Effector memory CD8-positive, alpha-beta T cell (primary cell): ENCODE measurements at places on chromosomes 5 and 9.

DNA sequence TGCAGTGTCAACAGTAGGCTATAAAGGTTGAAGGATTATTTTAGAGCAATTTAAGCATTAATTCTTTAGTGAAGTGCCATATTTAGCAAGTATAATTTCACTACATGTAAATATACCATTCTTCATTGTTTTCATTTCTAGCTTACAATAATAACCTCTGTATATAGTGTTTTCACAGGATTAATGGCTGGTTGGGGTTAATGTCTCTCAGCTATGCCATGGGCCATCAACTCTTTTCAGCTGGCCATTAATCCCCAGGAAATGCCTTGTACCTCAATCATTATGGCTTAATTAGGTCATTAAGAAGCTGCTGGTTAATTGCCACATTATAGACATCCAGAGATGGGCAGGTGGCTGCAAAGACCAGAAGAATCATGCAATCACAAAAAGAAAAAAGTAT lies 715.1 kb downstream of the MAT2B start:
- no peak overlapping the region for H3K27ac ChIP-seq
- no peaks in the 10 kb centered on the region for H3K27me3 ChIP-seq
- no peak overlapping the region for H3K4me3 ChIP-seq
- no peaks in the 10 kb centered on the region for H3K4me1 ChIP-seq
- DNase-seq, result no peak
- no peaks in the 10 kb centered on the region for H3K36me3 ChIP-seq

- H3K27me3 ChIP-seq, result no peaks in the 10 kb centered on the region
- peaks cover 32% of the 10 kb centered on the region for H3K36me3 ChIP-seq
- H3K4me1 ChIP-seq, result peaks cover 27% of the 10 kb centered on the region
- no peak overlapping the region for H3K27ac ChIP-seq
Measured at GRCh38 chr5:176491101-176491502, 42.9 kb downstream of the FAF2 start.

DNA sequence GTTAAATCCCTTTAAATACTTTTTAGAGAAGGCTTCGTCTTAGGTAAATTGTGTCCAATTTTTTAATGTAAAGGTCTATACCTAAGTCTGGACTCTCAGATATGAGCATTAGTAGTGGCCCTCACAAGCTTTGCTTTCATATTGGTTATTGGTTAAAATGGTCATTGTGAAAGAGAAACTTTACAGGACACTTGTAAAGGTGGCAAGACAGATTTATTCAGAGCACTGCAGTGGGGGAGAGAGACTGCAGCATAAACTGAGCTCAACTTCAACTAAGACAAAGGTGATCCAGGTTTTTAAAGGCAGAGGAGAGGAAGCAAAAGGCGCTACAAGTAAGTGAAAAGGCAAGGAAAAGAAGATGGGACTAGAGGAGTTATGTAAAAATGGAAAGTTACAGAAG lies 157.7 kb downstream of the PARP8 start:
- H3K27ac ChIP-seq, result peak overlapping the region; percentile 0
- H3K4me3 ChIP-seq, result no peak overlapping the region
- H3K4me1 ChIP-seq, result peaks cover 14% of the 10 kb centered on the region
- peaks cover 96% of the 10 kb centered on the region for H3K36me3 ChIP-seq
- H3K27me3 ChIP-seq, result no peaks in the 10 kb centered on the region

GRCh38 chr9:14428781-14429230 lies 114.9 kb upstream of the NFIB start:
- H3K4me1 ChIP-seq, result peaks cover 5% of the 10 kb centered on the region
- H3K36me3 ChIP-seq, result no peaks in the 10 kb centered on the region
- DNase-seq, result no peak
- H3K27ac ChIP-seq, result no peak overlapping the region
- H3K27me3 ChIP-seq, result peaks cover 18% of the 10 kb centered on the region

GRCh38 chr5:107603349-107603748 lies 67.4 kb downstream of the EFNA5 start:
- H3K4me1 ChIP-seq, result peaks cover 4% of the 10 kb centered on the region
- DNase-seq, result no peak
- peaks cover 6% of the 10 kb centered on the region for H3K27me3 ChIP-seq
- H3K27ac ChIP-seq, result no peak overlapping the region
- H3K36me3 ChIP-seq, result no peaks in the 10 kb centered on the region

- H3K27ac ChIP-seq, result no peak overlapping the region
- no peak for DNase-seq
- H3K36me3 ChIP-seq, result no peaks in the 10 kb centered on the region
- no peak overlapping the region for H3K4me3 ChIP-seq
- no peaks in the 10 kb centered on the region for H3K27me3 ChIP-seq
Measured at GRCh38 chr5:127683008-127683407, 20.2 kb upstream of the CCDC192 start.

DNA sequence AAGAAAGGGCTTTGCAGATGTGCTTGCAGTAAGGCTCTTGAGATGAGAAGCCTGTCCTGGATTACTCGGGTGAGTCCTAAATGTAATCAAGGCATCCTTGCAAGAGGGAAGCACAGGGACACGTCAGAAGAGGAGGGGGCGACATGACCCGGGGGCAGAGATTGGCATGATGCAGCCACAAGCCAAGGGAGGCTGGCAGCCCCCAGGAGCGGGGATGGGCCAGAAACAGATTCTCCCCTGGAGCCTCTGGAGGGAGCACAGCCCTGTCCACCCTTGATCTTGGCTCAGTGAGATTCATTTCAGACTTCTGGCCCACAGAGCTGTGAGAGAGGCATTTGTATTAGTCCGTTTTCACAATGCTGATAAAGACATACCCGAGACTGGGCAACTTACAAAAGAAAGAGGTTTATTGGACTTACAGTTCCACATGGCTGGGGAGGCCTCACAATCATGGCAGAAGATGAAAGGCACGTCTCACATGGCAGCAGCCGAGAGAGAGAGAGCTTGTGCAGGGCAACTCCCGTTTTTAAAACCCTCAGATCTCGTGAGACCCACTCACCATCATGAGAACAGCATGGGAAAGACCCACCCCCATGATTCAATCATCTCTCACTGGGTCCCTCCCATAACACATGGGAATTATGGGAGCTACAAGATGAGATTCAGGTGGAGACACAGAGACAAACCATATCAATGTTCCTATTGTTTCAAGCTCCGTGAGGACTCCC lies 76.1 kb downstream of the ADAMTS2 start:
- H3K36me3 ChIP-seq, result no peaks in the 10 kb centered on the region
- no peak overlapping the region for H3K27ac ChIP-seq
- no peak for DNase-seq
- H3K4me3 ChIP-seq, result no peak overlapping the region
- peaks cover 6% of the 10 kb centered on the region for H3K27me3 ChIP-seq

- peaks cover 15% of the 10 kb centered on the region for H3K36me3 ChIP-seq
- no peak for DNase-seq
- H3K27ac ChIP-seq, result no peak overlapping the region
- H3K27me3 ChIP-seq, result no peaks in the 10 kb centered on the region
- peaks cover 15% of the 10 kb centered on the region for H3K4me1 ChIP-seq
Measured at GRCh38 chr5:177230660-177231059, 72.9 kb downstream of the RAB24 start.

DNA sequence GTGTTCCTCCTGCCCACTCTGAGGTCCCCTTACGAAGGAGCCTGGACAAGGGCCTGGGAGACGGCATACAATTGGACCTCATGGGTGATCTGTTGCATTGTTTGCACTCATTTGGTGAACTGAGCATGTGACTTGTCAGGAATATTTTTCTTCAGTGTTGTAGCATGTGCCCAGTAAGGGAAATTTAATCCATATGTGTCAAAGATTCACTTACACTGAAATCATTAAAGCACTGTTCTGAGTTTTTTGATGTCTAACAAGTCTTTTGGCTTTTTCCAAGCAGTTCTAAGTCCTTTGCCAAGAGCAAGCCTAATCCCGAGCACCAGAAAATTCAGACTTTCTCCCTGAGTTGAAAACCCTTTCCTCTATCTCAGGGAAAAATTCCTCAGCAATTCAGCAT lies 61.6 kb upstream of the RPS23 start:
- no peak overlapping the region for H3K4me3 ChIP-seq
- no peak overlapping the region for H3K27ac ChIP-seq
- peaks cover 36% of the 10 kb centered on the region for H3K27me3 ChIP-seq
- no peak for DNase-seq

GRCh38 chr9:107584186-107584585 lies 94.6 kb upstream of the KLF4 start:
- no peaks in the 10 kb centered on the region for H3K4me1 ChIP-seq
- no peak for DNase-seq
- H3K27me3 ChIP-seq, result peaks cover 22% of the 10 kb centered on the region

- peak overlapping the region; percentile 97 for H3K4me3 ChIP-seq
- peaks cover 15% of the 10 kb centered on the region for H3K4me1 ChIP-seq
- H3K36me3 ChIP-seq, result peaks cover 18% of the 10 kb centered on the region
- DNase-seq, result peak; percentile 39
- H3K27ac ChIP-seq, result peak overlapping the region; percentile 95
- no peaks in the 10 kb centered on the region for H3K27me3 ChIP-seq
Measured at GRCh38 chr9:77177894-77178794, 810 bp downstream of the VPS13A start.

DNA sequence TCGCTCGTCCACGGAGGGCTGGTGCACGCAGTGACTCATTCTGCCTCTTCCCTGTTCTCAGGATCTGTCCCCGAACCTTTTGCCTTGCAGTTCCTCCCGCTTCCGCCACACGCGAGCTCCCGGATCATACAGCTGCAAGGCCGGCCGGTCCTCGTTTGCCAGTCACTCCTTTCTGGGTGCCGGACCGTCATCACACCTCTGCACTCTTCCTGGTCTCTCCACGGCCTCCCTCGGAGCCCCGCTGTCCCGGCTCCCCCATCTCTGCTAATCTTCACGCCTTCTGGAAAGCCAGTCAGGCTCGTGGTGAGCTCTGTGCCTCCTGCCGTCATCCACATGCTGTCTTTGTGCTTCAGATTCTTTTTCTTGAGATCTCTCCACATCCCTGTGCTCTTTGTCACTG lies 91.8 kb downstream of the STX17 start:
- no peak overlapping the region for H3K27ac ChIP-seq
- DNase-seq, result no peak
- H3K36me3 ChIP-seq, result peaks cover 12% of the 10 kb centered on the region
- H3K4me1 ChIP-seq, result peaks cover 2% of the 10 kb centered on the region
- H3K27me3 ChIP-seq, result no peaks in the 10 kb centered on the region

GRCh38 chr5:163614787-163615186 lies 109.4 kb downstream of the MAT2B start:
- H3K27ac ChIP-seq, result no peak overlapping the region
- H3K36me3 ChIP-seq, result no peaks in the 10 kb centered on the region
- no peak overlapping the region for H3K4me3 ChIP-seq
- DNase-seq, result no peak
- H3K27me3 ChIP-seq, result no peaks in the 10 kb centered on the region
- H3K4me1 ChIP-seq, result no peaks in the 10 kb centered on the region

- peaks cover 4% of the 10 kb centered on the region for H3K36me3 ChIP-seq
- peaks cover 6% of the 10 kb centered on the region for H3K4me1 ChIP-seq
- no peaks in the 10 kb centered on the region for H3K27me3 ChIP-seq
- peak overlapping the region; percentile 44 for H3K27ac ChIP-seq
- no peak overlapping the region for H3K4me3 ChIP-seq
- no peak for DNase-seq
Measured at GRCh38 chr9:92378865-92379560, 25.4 kb downstream of the OGN start.

GRCh38 chr9:109403116-109403515 lies 82.3 kb upstream of the EPB41L4B start:
- H3K27ac ChIP-seq, result no peak overlapping the region
- peaks cover 21% of the 10 kb centered on the region for H3K27me3 ChIP-seq
- no peak overlapping the region for H3K4me3 ChIP-seq
- no peaks in the 10 kb centered on the region for H3K36me3 ChIP-seq
- H3K4me1 ChIP-seq, result no peaks in the 10 kb centered on the region
- no peak for DNase-seq

- DNase-seq, result no peak
- no peaks in the 10 kb centered on the region for H3K27me3 ChIP-seq
- H3K4me1 ChIP-seq, result no peaks in the 10 kb centered on the region
- no peak overlapping the region for H3K27ac ChIP-seq
- no peaks in the 10 kb centered on the region for H3K36me3 ChIP-seq
Measured at GRCh38 chr5:161382685-161383084, 163.8 kb downstream of the GABRB2 start.

GRCh38 chr9:133276923-133277322 lies 1.9 kb upstream of the ABO start:
- no peak overlapping the region for H3K4me3 ChIP-seq
- no peaks in the 10 kb centered on the region for H3K4me1 ChIP-seq
- no peaks in the 10 kb centered on the region for H3K36me3 ChIP-seq
- no peak overlapping the region for H3K27ac ChIP-seq

DNA sequence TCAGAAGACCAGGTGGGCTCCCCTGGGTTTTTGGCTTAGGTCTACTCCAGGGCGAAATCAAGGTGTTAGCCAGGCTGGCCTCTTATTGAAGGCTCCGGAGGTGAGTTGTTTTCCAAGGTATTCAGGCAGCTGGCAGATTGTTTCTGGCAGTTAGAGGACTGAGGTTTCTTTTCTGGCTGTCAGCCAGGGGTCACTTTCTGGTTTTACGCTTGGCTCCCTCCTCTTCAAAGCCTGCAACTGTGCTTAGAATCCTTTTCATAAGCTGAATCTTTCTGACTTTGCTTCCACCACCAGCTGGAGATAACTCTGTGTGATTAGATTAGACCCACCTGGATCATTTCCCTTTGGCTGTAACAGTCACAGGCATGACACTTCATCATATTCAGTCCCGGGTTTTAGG lies 24.6 kb downstream of the RFK start:
- DNase-seq, result no peak
- H3K27me3 ChIP-seq, result peaks cover 7% of the 10 kb centered on the region
- H3K36me3 ChIP-seq, result no peaks in the 10 kb centered on the region
- H3K4me3 ChIP-seq, result no peak overlapping the region

DNA sequence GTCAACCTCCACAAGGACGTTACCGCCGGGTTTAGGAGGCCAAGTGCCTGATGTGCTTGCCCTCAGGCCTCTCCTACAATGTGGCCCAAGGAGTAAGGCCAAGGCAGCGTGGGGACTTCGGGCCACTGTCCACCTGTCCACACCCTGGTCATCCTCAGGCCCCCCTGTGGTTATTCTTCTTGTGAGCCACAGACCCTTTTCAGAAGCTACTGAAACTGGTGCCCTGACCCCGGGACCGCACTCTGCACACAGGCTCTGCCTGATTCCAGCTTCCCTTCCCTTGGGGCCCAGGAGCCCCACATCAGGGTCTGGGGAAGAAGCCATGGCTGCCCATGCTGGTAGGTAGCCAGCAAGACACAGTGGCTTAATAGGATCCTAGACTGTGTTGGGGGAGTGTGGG lies 128.8 kb downstream of the OLFM1 start:
- no peak overlapping the region for H3K4me3 ChIP-seq
- no peaks in the 10 kb centered on the region for H3K36me3 ChIP-seq
- no peak overlapping the region for H3K27ac ChIP-seq
- peaks cover 5% of the 10 kb centered on the region for H3K27me3 ChIP-seq
- no peak for DNase-seq
